ENCODE measurements at places on chromosomes 2 and 18. TPM values are rescaled to one million over a fixed set of nuclear protein-coding genes. Genes with fewer than 3 reads are reported as not detected.

The CKAP2L gene
- total RNA-seq, result 0.22 TPM

The SERPINB3 gene
- not detected for total RNA-seq

The KCNIP3 gene
- total RNA-seq, result 55.4 TPM

The FBXO41 gene
- total RNA-seq, result 3.8 TPM

The ARHGAP25 gene
- 9.3 TPM for total RNA-seq

The RAB6C gene
- total RNA-seq, result 0.40 TPM

The TMEM247 gene
- total RNA-seq, result not detected

The PROKR1 gene
- not detected for total RNA-seq

The PLEK gene
- 11.8 TPM for total RNA-seq

The AAMP gene
- 139 TPM for total RNA-seq

The TUBA4B gene
- not detected for total RNA-seq

The AGXT gene
- total RNA-seq, result not detected

The NEURL3 gene
- 0.40 TPM for total RNA-seq

The CYS1 gene
- total RNA-seq, result 0.59 TPM

The PROC gene
- not detected for total RNA-seq

The PTCD3 gene
- total RNA-seq, result 131 TPM

The SCN7A gene
- total RNA-seq, result 3.0 TPM

The SEMA4C gene
- 17.4 TPM for total RNA-seq

The COL6A3 gene
- total RNA-seq, result 82.6 TPM

The FAM228B gene
- total RNA-seq, result 22.7 TPM

The MTA3 gene
- 50.0 TPM for total RNA-seq

The CTAGE1 gene
- total RNA-seq, result not detected

The SPP2 gene
- not detected for total RNA-seq

The IGFBP2 gene
- total RNA-seq, result 26.5 TPM

The KCTD18 gene
- 30.5 TPM for total RNA-seq

The GALNT14 gene
- total RNA-seq, result 0.54 TPM

The IL1RN gene
- total RNA-seq, result not detected

The STON1 gene
- 18.4 TPM for total RNA-seq

The RAB27B gene
- 0.33 TPM for total RNA-seq

The ASPRV1 gene
- 2.0 TPM for total RNA-seq

The SDC1 gene
- 28.0 TPM for total RNA-seq

The MALL gene
- total RNA-seq, result 27.8 TPM

The GRHL1 gene
- 7.9 TPM for total RNA-seq

The CEBPZOS gene
- 34.2 TPM for total RNA-seq

The DNER gene
- total RNA-seq, result 0.93 TPM

The SLC30A3 gene
- 0.92 TPM for total RNA-seq

The ARHGAP28 gene
- 2.8 TPM for total RNA-seq

The DYNC2LI1 gene
- total RNA-seq, result 37.7 TPM

The GKN1 gene
- not detected for total RNA-seq

The CXCR4 gene
- total RNA-seq, result 17.5 TPM

The HOXD13 gene
- not detected for total RNA-seq

The SUCLG1 gene
- 169 TPM for total RNA-seq

The SLC39A6 gene
- total RNA-seq, result 42.6 TPM

The C1GALT1C1L gene
- total RNA-seq, result 0.68 TPM

The DUSP2 gene
- total RNA-seq, result 2.4 TPM

The ARHGEF4 gene
- total RNA-seq, result 15.6 TPM

The SP140 gene
- 1.2 TPM for total RNA-seq

The SLC1A4 gene
- 5.7 TPM for total RNA-seq

The KIF5C gene
- 2.8 TPM for total RNA-seq

The CYP26B1 gene
- total RNA-seq, result 24.2 TPM

The BBS5 gene
- 10.5 TPM for total RNA-seq

The PAX8 gene
- total RNA-seq, result 1,743 TPM

The RHBDD1 gene
- 17.2 TPM for total RNA-seq

The KCNK3 gene
- 5.6 TPM for total RNA-seq

All from thyroid gland (tissue), 4 donors.